Stimulated activated CD4-positive, alpha-beta T cell treated with anti-CD3 and anti-CD28 coated beads, Interleukin-1b, Interleukin-23, amount 100 ng/mL, for 1 hour (primary cell): ENCODE measurements at places on chromosomes 3 and 15.

DNA sequence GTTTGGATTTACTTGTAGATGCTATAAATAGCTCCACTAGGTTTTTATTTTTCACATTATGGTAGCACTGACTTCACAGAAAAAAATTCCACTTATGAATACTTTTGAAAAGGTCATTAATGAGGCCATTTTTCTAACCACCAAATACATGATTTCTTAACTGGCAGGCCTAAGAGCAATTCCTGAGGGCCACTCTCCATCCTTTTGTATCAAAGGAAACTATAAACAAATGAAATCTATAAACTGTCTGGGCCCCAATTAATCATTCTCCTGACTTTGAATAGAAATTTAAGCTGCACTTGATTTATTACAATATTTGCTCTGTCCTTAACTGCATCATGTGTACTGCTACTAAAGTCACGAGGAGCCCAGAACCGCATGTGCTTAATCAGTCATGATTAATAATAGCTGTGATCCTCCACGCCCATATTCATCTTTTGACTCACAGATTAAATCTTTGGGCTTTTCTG, 25.1 kb upstream of the MTMR10 start:
- no peak for DNase-seq

GRCh38 chr3:94115482-94115881, 52.6 kb downstream of the NSUN3 start:
- DNase-seq: no peak

DNA sequence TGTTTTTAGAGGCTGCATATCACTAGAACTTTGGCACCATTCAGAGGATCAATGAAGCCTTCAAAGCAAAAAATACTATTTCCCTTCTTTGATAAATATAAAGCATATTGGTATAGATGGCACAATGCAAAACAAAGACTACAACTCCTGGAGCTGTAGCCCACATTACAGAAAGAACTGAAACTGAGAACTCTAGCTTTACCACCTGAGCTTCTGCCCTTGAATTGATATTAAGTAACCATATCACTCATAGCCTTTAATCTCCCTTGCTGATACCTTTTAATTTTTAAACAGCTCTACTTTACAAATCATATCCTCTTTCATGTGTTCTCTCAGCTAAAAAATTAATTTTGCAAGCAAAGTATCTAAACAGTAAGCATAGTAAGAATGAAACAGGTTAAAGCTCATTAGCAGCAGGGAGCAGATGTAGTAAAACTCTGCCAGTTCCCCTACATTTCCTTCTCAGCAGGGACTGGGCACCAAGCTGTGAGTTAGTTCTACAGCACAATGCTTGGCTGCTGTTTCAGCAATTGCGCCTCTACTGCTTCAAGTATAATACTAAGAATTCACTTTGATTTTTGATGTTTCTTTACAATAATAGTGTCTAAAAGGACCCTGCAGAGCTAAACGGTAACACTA, 97.9 kb upstream of the NANOGP8 start:
- DNase-seq: no peak

GRCh38 chr3:155112661-155113389, 32.7 kb downstream of the MME start:
- no peak for DNase-seq

DNA sequence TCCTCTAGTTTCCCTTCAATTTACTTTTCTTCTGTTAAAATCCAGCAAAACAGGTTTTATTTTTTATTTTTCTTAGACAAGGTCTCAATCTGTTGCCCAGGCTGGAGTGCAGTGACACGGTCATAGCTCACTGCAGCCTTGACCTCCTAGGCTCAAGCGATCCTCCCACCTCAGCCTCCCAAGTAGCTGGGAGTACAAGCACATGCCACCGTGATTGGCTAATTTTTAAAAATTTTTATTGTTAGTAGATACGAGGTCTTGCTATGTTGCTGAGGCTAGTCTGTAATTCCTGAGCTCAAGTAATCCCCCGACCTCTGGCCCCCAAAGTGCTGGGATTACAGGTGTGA, 41.6 kb downstream of the ILDR1 start:
- DNase-seq: no peak

DNA sequence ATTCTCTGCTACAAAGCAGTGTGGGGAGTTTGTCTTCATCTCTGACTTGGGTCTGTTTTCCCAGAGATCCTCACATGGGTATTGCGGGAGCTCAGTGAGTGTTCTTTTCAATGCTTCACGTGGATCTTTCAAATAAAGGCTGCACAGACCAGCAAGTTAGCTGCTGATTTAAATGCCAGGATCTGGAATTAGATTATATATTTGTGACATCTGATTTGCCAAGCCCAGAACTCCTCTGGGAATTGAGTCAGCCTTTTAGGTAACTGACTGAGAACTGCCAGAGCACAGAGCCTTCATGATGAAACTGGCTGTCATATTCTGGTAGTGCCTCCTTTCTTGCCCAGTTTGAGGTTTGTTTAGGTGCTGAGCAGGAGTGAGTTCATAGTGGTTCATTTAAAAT, 14.7 kb downstream of the EDEM1 start:
- DNase-seq: no peak

- DNase-seq: no peak
These were observed 115.8 kb upstream of the FLNB start for GRCh38 chr3:57892423-57892822.

- no peak for DNase-seq
These were observed 598.3 kb upstream of the BCHE start for GRCh38 chr3:166435469-166436057.

DNA sequence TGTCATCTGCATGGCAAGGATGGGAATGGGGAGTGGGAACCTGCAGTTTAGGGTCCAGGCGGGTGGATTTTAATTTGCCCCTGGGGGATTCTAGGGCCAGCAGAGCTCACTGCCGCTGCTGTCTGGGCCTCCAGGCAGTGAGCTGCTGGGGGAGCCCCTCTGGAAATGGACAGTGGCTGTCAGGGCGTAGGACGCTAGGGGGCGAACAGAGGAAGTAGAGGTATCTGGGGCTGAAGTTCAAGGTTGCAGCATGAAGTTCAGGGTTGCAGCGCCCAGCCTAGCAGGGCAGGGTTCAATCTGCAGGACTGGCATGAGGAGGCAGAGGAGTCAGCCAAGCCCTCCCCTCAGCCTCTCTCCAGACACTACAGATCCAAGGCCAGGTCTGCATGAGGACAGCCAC, 49.5 kb downstream of the APBA2 start:
- DNase-seq: no peak

GRCh38 chr15:59622289-59622688, 10.7 kb downstream of the GCNT3 start:
- no peak for DNase-seq

DNA sequence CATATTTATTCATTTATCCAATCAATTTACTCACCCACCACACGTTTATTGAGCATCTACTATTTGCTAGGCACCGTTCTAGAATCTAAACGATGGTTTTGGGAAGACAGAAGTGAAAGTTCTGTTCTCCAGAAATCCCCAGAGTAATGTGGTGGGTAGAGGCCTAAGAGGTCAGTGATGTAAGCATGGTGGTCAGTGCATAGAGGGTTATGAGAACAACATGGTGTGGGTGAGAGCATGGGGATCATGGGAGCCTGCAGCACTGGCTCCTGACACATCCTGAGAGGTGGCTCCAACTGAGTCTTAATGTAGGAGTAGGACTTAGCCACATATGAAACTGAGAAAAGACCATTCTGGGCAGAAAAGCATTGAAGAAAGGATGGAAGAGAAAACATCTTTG, 85.3 kb upstream of the TNFAIP8L3 start:
- DNase-seq: no peak

- DNase-seq: no peak
These were observed 72.5 kb downstream of the MAGEF1 start for GRCh38 chr3:184639351-184639750.

- DNase-seq: no peak
These were observed 68.9 kb downstream of the MINDY2 start for GRCh38 chr15:58840048-58840447.

DNA sequence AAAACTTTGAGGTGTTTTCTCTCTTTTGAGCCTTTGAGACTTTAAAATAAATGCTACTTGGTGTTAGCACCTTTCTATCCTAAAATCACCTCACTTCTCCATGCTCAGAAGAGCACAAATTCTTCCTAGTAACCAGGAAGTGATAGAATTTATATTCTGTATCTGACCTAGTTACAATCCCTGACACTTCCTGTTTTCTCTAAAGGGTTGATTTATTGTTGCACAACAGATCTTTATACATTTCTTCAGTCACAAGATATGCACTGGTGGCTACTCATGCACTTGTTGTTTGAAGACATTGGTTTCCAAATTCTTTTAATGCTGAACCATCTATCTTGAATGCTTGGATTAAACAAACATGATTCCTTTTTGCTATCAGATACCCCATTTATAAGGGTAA, 47.2 kb upstream of the CNTN3 start:
- no peak for DNase-seq

DNA sequence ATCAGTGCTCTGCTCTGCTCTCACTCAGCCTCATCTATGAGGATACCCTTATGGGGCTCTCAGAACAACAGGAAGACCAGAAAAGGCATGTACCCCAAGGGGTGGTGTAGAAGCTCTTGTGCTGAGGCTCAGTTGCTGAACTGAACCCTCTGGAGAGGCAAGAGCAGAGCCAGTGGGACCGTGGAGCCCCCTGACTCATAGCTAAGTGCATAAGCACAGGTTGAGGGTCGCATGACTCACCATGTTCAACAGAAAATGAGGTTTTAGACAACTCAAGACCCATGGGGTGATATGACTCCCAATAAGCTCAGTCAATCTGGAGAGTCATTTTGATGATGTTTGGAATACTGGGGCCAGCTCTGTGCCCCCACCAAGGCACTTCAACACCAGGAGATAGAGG, 37.3 kb downstream of the CRYGS start:
- no peak for DNase-seq

DNA sequence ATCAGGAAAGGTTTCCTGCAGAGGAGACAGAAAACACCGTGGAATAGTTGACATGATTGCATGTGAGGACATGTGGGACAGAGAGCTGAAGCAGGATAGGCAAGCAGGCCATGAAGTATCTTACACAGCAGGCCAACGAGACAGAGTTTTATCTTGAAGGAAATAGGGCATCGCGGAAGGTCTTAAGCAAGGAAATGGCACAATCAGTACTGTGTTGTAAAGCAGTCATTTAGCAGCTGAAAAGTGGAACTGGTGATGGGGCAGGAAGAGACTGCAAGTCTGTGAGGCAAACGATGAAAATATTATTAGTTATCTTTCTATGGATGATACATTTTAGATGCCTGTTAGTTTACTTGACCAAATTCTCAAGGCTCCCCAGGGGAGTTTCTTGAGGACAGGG, 535.1 kb downstream of the SOX2 start:
- DNase-seq: no peak

DNA sequence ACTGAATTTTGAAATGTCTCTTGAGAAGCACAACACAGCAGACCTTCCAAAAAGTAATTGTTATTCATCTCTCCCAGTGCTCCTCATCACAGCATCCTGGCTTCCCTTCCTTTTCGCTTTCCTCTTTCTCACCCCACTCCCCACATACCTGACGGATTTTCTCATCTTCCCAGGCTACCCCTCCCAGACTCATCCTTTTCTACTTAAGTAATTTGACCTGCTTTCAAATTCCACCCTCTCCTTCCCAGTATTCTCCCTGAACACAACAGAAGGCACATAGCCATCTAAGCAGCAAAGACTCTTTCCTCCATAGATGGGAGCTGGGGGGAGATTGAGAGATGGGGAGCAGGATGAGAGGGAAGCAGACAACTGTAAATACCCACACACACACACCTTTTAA, 187.1 kb upstream of the STT3B start:
- DNase-seq: no peak

DNA sequence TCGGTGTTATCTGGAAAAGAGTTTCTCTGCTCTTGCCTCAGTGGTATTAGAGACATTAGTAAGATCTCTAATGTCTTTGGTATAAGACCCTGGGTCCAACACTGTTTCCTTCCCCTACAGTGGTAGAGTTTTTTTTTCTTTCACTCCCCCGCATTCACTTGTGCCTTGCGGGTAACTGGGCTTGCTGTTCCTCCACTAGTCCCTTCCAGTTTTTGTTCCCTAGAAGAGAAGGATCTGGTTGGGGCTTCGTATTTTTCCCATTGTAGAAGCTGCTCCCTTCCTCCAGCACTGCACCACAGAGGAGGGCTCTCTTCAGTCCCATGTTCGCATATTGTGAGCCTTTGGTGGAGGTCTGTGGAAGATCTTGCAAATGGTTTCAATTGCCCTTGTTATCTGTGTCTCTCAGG, 13.7 kb downstream of the CTDSPL2 start:
- DNase-seq: no peak

- DNase-seq: no peak
These were observed 16.6 kb downstream of the LINGO1 start for GRCh38 chr15:77616072-77616471.
